Kidney epithelial cell (primary cell): ENCODE measurements at places on chromosomes 7 and 10. TPM values are rescaled to one million over a fixed set of nuclear protein-coding genes. Genes with fewer than 3 reads are reported as not detected.

Gene KLF14
- 0.07 TPM in 1 of 2 replicates, not detected in the other for total RNA-seq

Gene SLC39A12
- total RNA-seq: not detected in 2 replicates

Gene WDFY4
- total RNA-seq: not detected in 2 replicates

- DNase-seq: no peak
These were observed 12.1 kb downstream of the ZNF282 start for GRCh38 chr7:149207324-149208035.

- no peak for DNase-seq
These were observed 636.1 kb upstream of the FOXK1 start for GRCh38 chr7:4045975-4046374.
